ENCODE measurements at places on chromosomes 4 and X. TPM values are rescaled to one million over a fixed set of nuclear protein-coding genes. Genes with fewer than 3 reads are reported as not detected.

TRIML2 gene
- not detected for total RNA-seq

XG gene
- total RNA-seq, result not detected

DNA sequence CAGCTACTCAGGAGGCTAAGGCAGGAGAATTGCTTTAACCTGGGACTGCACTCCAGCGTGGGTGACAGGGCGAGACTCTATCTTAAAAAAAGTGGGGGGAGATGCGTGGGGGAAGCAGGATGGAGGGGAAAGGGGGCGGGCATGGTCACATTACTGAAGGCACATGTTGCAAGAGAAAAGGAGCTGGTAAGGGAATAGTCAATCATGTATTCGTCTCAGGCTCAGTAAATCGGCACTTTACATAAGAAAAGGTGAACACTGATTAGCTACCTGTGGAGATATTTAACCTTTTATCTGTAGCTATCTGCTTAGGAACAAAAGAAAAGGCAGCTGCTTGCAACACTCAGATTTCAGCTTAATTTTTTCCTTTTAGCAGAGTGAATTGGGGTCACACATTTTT lies 132.5 kb downstream of the PLS3 start:
- no peaks in the 10 kb centered on the region for H3K36me3 ChIP-seq
- H3K4me3 ChIP-seq, result no peak overlapping the region
- no peaks in the 10 kb centered on the region for H3K27me3 ChIP-seq
- no peaks in the 10 kb centered on the region for H3K4me1 ChIP-seq
- no peak for DNase-seq
- no peak overlapping the region for H3K27ac ChIP-seq

DNA sequence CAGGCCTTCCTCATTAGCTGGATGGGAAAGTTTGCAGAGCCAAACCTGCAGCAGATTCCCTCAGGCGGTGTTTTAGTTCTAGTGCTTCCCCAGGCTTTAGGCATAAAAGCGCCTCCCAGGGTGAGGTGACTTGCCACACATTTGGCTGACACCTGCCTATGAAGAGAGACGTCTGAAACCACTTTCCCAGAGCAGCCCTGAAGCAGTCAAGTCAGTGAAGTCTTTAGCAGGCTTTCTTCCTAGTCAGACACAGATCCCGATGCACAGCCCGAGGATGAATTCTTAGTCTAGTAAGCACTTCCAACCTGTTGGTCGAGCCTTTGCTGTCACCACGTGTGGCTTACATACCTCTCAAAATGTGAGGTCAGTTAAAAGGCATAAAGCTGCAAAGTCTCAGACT lies 484.1 kb downstream of the SMARCA1 start:
- H3K27ac ChIP-seq, result no peak overlapping the region
- no peak overlapping the region for H3K4me3 ChIP-seq
- H3K4me1 ChIP-seq, result no peaks in the 10 kb centered on the region
- no peaks in the 10 kb centered on the region for H3K36me3 ChIP-seq
